ENCODE measurements at places on chromosomes 6 and 20.

- no peak for DNase-seq
Observed at GRCh38 chr6:119277052-119277451, 72.5 kb downstream of the MAN1A1 start.

- no peak for DNase-seq
Observed at GRCh38 chr6:154258064-154258757, 98.4 kb downstream of the IPCEF1 start.

DNA sequence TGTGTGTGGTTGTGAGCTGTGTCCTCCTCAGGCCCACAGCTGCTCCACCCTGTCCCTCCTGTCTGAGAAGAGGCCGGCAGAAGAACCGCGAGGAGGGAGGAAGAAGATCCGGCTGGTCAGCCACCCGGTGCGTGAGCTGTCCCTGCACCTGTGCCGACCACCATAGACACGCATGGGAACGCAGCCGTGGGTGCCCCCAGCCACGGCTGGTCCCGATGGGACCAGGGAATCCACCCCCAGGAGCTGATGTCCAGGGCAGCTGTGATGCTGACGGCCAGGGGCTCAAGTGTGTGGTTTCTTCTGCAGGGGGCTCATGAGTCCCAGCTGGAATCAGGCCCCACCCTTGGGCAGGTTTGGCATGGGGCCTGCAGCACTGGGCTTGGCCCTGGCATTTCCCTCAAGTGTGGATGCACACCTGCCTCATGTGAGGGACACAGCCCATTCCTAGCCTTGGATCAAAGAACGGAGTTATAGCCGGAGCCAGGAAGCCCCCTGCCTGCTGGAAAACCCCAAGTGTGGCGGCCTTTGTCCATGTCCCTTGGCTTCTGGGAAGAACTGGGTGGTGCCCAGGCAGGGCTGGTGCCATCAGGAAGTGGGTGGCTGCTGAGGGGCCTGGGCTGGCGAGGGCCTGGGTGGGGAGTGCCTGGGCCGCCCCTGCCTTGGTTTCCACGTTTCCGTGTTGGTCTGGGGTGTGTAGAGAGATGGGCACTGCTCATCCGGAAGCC lies 4.6 kb upstream of the TNFRSF6B start:
- no peak for DNase-seq

- no peak for DNase-seq
Observed at GRCh38 chr6:163437466-163437865, 22.9 kb downstream of the QKI start.
